ENCODE measurements at places on chromosomes 11 and 22. TPM values are rescaled to one million over a fixed set of nuclear protein-coding genes. Genes with fewer than 3 reads are reported as not detected.
A peak's percentile ranks its signal among the peaks of the same experiment; 100 is the strongest.

DNA sequence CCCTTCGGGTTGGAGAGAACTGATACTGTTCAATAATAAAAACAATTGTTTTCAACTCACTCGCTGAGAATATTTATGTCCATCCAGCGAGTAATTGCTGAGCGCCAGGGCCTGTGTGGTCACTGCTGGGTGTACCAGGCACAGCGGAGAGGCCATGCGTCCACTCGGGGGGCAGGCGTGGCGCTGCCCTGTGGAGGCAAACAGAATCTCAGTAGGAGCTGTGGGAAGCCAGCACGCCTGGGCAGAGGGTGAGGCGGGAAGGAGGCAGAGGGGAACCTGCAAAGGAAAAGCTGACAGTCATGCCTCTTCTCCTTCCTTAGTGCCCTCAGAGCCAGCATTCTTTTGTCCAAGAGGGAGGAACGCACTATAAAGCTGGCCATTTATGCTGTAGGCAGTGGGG lies 11.4 kb downstream of the GLB1L3 start:
- DNase-seq: no peak

GRCh38 chr22:46775850-46776826 lies 13.7 kb downstream of the TBC1D22A start:
- no peak for DNase-seq

DNA sequence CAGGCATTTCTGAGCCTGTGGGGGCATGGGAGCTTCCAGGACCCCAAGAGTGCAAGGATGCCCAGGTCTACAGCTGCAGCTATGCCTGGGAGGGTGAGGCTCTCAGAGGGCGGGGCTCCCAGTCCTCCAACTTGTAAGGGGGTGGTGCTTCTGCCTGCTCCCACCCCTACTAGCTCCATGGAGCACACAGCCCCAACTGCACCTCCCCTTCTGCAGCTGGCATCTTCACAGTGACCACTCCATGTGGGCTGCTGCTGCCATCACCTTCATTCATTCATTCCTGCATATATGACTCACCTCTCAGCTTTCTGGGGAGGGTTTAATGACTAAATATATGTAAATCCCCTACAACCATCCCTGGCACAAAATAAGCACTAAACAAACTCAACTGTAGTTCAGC lies 43.8 kb downstream of the CHST1 start:
- DNase-seq: no peak

- no peak for DNase-seq
Observed at GRCh38 chr22:24166811-24167210, 14.5 kb upstream of the SUSD2 start.

DNA sequence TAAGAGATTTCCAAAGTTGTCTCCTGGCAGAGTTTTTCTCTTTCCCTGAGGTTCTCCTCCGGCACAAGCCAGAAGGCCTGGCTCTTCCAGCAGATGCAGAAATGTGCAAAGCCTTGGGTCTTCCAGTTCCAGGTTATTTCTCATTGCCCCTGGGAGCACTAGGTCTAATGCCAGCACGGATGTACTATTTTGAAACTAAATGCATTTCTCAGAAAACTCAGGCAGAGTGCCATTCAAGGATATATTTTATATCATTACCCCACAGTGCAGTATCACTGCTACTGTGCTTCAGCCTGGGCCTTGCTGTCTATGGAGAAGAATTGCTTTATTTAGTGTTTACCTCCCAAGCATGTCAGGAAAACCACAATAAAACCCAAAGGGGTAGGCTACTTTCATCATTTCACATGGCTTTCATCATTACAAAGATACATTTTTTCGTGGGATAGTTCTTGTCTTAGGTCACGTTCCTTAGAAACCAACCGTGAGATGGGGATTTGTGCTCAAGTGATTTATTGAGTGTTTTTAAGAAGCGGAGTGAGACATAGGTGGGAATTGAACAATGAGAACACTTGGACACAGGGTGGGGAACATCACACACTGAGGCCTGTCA lies 22.4 kb upstream of the FZD4 start:
- DNase-seq: peak; percentile 71

- no peak for DNase-seq
Observed at GRCh38 chr11:123217897-123218296, 22.8 kb upstream of the CLMP start.

- DNase-seq: no peak
Observed at GRCh38 chr11:1505480-1505879, 18.9 kb upstream of the MOB2 start.

- no peak for DNase-seq
Observed at GRCh38 chr22:20545681-20546521, 38.5 kb downstream of the MED15 start.

GRCh38 chr11:96219981-96220623 lies 122.9 kb downstream of the MAML2 start:
- no peak for DNase-seq

- no peak for DNase-seq
Observed at GRCh38 chr11:75717608-75718418, at the start of gene MOGAT2. Gene MOGAT2 (plus strand): TSS chr11:75717838. CDS start chr11:75717889, 51 bp downstream.

DNA sequence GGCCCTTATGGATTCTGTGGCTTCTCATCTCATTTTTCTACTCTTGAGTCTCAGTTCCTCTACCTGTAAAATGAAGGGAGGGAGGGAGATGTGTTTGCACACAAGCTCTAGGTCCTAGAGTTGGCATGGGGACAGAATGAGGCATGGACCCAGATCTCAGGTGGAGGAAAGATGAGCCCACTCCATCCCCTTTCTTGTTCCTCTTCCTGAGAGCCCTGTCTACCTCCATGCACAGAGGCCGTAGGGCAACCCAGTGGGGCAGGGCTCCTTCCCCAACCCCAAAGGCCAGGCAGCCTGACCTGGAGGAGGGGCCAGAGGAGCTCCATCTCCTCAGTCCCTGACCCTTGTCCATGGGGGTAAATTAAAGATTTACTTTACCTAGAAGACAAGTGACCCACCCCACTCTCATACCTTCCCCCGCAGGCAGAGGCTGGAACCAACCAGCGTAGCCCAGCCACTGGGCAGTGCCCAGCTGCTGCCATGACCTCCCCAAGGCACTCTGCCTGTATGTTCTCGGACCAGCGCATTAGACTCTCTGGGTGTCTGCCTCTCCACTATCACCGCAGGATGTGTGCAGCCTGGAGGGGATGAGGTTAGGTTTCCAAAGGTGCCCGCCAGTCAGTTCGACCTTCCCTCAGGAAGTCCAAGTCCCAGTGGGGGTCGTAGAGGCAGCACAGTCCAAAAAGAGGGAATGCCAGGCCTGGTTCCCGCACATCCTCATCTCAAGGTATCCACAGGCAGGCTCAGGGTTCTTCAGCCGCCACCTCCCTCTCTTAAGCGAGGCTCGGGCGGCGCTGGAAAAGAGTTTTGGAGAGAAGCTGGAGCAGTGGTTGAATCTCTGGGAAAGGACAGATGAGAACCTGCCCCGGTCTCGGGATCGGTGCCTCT lies 3.0 kb downstream of the SMTN start:
- no peak for DNase-seq

- DNase-seq: peak; percentile 61
Observed at GRCh38 chr11:20022363-20023081, 137.8 kb downstream of the DBX1 start.

DNA sequence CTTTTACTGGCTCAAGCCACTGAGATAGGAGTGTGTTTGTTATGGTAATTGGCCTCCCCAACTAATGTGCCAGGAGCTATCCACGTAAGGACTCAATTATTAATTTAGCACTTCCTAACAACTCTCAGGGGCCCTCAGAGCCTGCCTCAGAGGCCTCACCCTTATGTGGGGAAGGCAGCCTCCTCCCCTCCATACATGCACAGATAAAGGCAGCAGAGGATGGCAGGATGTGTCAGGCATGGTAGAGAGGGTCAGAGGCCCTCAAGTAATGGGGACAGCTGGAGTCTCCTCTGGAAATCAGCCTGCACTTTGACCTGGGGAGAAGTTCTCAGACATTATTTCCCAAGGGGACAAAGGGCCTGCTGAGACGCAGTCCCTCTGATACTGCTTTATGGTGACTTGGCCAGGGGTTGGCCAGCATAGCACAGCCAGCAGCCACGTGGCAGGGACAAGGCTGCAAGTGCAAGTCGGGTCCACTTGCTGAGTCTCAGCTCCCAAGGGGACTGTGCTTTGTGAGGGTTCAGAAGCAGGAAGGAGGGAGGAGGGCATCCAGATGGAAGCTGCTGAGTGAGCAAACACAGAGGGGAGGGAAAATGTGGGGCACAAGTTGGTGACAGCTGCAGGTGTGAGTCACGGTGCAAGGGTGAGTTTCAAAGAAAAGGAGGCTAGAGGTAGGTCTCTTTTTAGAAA lies 17.0 kb downstream of the MOGAT2 start:
- DNase-seq: no peak

Gene ADAMTS8
- total RNA-seq: not detected

Gene FOSL1
- total RNA-seq: 11.4 TPM

Gene CYB561A3
- 60.6 TPM for total RNA-seq

Gene CLDN5
- 0.27 TPM for total RNA-seq

Gene CSF2RB
- 0.98 TPM for total RNA-seq

Gene HBG2
- total RNA-seq: not detected

Gene MRGPRX3
- not detected for total RNA-seq

Gene C2CD2L
- total RNA-seq: 4.9 TPM

Gene RGL4
- not detected for total RNA-seq

Gene RCN1
- 317 TPM for total RNA-seq

All from fibroblast of the aortic adventitia (primary cell).